Activated naive CD8-positive, alpha-beta T cell treated with anti-CD3 and anti-CD28 coated beads for 36 hours (primary cell): ENCODE measurements at places on chromosomes 7 and 10. TPM values are rescaled to one million over a fixed set of nuclear protein-coding genes. Genes with fewer than 3 reads are reported as not detected.

DNA sequence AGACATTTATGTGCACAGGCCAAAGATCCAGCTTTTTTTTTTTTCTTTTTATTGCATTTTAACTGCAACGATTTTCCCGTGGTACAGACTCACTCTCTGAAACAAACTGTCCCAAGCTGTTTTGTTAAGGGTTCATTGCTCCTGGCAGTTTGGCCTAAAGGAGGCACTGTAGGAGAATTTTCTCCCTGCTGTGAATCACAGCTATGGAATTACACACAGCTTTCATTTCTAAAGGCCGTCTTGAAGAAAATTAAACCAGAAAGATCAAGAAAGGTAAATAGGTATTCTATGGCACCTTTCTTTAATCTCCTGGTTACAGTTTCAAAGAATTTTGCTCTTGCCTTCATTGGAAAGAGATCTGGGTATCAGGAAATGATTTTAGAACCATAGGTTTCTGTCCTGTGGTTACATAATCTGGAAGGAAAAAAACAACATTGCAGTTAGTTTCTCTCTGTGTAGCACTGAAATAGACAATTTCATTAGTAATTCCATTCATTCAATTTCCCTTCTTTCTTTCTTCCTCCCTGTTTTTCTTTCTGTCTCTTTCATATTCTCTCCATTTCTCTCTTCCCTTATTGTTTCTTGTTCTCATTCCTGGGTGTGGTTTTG is 51.2 kb downstream of the PDK4 start:
- no peak for DNase-seq

DNA sequence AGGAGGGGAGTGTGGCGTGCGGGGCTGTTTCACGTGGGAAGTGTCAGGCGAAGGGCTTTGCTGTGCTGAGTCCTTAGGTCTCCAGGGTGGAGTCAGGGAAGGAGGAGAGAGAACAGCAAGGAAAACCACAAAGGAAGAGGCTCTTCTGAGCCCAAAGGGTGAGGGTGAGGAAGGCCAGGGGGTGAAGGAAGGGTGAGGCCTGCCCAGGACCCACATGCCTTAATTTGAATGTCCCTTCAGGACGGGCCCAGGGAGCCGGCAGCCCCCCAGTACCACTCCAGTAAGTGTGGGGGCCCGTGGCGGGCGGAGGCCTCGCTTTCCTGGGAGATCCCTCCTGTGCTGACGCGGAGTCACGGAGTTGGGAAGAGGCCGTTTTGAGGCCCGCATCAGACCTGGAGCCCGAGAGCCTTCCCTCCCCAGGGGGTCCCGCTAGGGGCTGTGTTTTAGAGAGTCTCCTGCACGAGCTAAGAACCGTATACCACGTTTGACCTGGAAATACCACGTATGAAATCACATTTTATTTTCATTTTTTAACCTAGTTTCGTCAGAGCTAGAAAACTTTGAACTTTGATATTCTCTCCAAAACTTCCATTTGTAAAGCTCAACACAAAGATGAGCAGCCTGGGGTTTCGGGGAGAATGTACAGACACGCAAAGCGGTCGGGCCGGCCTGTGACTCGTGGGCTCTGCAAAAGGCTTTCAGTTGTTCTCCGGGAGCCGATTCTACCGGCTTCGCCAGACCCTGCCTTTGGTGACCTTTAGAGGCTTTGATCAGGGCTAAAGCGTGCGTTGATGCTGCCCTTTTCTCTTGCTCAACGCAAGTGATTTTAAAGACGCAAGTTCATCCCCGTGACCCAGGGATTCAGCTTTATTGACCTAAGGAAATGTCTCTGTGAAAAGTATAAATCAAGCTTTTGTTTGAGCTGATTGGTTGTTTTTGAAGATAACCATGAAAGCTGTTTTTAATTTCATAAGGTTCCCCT is 23.6 kb upstream of the TTYH3 start:
- no peak for DNase-seq

Gene SLC13A4
- not detected for total RNA-seq

Gene TRIM24
- 17.9 TPM for total RNA-seq

DNA sequence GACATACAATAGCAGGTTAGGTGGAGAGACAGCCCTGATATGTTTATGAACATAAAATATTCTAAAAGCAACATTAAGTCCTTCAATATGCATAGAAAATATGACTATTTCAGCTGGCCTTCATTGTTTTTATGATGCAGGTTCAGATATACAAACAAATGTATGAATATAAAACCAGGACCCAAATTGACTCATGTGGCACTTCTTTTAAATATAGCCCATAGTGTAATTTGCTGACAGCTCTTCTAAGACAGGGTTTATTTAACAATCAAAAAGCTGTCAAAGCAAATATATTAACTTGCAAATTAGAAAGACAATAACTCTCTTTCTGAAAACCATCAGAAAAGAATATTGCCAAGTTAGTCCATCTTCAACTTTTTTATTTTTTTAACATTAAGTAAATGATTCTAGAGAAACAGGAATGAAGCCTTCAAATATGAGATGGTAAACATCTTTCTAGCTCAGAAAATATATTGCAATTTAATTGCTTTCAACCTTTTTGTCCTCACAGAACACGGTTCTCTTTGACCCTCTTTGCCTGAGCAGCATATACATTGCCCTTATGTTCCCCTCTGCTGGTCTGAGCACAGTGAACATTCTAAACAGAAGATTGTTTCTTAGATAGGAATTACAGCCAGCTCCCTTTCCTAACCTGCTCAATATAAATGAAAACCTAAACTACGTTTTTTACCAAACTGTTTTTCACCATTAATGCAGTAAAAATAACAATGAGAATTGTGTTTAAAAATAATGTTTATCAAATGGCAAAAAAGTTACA is 82.8 kb downstream of the CACNA2D1 start:
- no peak for DNase-seq

DNA sequence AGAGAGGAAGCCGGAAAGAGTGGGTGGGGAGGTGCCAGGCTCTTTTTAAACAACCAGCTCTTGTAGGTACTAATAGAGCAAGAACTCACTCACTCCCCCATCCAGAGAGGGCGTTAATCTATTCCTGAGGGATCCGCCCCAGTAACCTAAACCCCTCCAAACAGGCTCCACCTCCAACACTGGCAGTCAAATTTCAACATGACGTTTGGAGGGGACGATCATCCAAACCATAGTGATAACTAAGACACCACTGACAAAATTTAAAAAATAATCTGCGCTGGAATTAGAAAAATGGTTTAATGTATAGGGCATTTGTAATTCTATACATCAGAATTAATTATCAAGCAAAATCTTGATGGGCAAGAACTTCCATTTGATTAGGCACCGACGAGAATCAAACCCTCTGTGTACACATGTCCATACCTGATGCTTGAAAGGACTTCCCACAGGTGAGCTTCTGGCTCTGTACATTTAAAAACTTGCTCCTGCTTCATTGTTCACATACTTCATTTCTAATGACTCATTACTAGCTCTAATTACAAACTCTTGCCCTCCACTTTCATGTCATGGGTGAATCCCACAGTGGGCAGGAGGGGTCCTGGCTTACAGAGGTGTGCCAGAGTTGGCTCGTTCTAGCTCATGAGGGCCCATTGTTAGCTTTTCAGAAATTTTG is 20.6 kb upstream of the KDM7A start:
- no peak for DNase-seq

- no peak for DNase-seq
Measured at GRCh38 chr7:29109899-29110298, 36.4 kb downstream of the CPVL start.

- DNase-seq = no peak
Measured at GRCh38 chr7:49731836-49732235, 41.6 kb upstream of the VWC2 start.

Gene ZNF727
- total RNA-seq = 0.89 TPM

DNA sequence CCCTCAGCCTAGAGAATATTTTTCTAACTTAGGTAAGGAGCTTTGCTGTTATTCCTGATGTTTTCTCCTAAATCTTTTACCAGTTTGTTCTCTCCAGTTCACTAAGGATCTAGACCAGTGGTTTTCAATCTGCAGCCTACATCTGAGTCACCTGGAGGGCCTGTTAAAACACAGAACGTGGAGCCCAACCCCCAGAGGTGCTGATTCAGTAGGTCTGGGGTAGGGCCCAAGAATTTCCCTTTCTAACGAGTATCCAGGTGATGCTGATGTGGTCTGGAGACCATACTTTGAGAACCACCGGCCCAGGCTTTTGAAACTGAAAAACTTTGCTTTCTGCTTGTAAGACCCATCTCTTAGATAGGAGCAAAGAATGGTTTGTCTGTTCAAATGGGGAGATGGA is 51.2 kb upstream of the KMT2E start:
- no peak for DNase-seq

DNA sequence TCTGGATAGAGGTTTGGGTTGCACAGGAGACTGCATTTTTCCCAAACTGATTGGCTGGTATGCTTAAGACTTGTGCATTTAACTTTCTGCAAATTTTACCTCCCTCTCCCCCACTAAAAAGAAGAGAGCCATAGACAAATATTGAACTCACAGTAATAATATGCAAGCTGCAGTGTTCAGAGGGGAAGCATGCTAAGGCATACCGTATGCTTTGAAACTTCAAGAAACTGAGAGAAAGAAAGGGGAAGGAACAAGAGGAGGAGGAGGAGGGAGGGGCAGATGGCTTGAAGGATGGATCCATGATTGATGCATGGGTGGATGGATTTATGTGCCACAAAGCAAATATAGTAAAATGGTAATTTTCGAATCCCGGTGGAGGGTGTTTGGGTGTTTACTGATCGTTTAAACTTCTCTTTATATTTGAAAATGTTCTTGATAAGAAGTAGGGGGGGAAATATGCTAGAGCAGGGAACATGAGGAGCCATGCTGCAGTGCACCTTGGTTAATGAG is 7.8 kb upstream of the KLF6 start:
- no peak for DNase-seq

- DNase-seq = no peak
Measured at GRCh38 chr7:129771201-129771927, 159.8 kb downstream of the NRF1 start.

GRCh38 chr7:44045226-44046014 is 918 bp downstream of the DBNL start:
- DNase-seq = no peak

DNA sequence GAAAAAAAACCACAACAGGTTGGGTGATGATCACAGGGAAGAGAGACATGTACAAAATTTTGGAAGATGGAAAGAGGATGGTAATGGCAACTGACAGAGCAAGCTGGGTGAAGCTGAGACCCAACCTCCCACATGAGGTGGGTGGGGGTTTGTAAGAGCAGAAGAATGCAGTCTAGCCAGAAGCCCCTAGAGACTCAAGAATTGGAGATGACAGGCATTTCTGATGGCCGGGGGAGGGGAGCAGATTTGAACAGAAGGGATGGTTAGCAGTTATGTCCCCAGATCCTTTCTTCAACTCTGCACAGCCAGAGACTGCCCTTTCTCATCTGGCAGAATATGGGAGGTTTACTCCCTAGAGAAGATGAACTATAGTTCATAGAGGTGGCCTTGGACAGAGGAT is 208.0 kb downstream of the GALNT17 start:
- no peak for DNase-seq

Gene SLC25A28
- 54.9 TPM for total RNA-seq

DNA sequence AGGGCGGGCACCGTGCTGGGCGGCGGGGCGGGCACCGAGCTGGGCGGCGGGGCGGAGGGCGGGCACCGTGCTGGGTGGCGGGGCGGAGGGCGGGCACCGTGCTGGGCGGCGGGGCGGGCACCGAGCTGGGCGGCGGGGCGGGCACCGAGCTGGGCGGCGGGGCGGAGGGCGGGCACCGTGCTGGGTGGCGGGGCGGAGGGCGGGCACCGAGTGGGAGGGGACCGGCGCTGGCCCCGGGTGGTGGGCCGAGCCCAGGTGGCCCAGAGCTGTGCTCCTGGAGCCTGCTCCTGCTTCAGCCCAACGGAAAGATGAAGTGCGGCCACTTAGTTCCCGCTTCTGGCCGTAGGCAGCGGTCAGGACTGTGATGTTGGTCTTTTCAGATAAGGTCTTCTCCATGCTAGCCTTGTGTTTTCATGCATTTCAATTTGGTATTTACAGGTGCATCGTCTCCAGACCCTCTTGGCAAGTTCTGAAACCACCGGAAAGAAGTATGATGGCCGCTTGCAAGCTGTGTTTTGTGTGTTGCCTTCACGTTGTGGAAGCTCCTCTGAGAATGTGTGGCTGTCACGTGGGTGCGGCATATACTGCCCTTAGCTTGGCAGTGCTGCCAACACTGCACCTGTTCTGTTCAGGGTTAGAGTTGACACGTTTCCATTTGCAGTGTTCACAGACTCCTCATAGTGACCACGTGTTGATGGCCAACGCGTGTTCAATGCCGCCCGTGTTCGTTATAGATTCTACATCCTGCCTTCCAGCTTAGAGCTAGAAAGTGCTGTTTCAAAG is 25.2 kb downstream of the IQCE start:
- DNase-seq = no peak

GRCh38 chr7:106165337-106165736 is 53.2 kb upstream of the SYPL1 start:
- no peak for DNase-seq

DNA sequence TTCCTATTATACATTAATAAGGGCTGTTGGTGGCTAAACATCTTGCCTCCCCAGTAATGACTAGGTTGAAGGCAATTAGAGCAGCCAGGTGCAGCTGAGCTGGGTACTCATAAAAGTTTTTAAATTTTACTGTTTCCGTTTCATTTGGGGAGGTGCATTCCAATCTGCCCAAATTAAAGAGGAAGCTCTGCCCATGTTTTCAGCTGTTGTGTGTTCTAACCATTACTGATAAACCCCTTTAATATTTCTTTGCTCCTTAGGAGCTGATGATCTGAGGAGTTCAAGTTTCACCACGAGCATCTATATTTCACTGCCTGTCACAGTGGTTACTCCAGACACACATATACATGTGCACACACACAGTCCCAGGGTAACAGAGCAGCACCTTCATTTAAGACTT is 94.4 kb downstream of the JAZF1 start:
- no peak for DNase-seq

Gene KNDC1
- not detected for total RNA-seq

GRCh38 chr7:30303312-30304039 is 19.1 kb downstream of the ZNRF2 start:
- DNase-seq = no peak

Gene ITIH5
- not detected for total RNA-seq

Gene TMEM178B
- total RNA-seq = 0.06 TPM

DNA sequence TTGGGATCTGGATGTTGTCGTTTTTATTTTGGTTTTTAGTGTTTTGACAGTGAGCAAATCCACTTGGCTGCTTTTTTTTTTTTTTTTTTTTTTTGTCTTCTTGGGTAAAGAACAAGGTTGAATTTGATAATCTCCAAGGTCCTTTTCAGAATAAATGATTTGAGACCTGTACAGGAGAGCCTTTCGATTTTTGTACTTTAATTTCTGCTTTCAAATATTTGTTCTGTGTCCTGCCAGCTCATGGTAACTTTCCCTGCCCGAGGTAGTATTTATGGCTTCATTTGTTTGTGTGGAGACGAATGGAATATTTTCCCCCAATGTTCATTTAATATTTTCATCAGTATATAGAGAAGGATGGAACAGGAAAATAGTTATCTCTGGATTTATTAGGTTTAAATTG is 19.9 kb downstream of the WAC start:
- DNase-seq = no peak

Gene GJD4
- not detected for total RNA-seq

DNA sequence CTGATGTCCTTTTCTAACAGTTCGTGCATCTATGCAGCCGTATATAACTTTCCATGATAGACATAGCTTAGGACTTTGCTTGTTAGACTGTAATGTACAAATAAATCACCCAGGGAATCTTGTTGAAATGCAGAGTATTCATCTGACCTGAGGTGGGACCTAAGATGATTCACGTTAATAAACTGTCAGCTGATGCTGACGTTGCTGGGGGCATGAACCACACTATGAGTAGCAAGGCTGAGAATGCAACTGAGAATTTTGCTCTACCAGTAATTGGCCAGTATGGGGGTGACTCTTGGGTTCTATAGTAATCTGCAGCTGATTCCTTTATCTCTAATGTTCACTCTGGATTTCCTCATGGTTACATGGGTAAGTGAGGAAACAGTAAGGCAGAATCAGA is 130.1 kb upstream of the MALRD1 start:
- DNase-seq = no peak
